Activated CD8-positive, alpha-beta T cell treated with anti-CD3 and anti-CD28 coated beads, Interleukin-2, amount 10 ng/mL, durations not matched to agents 7 days and 5 days (primary cell): ENCODE measurements at places on chromosomes 4 and X.
A peak's percentile ranks its signal among the peaks of the same experiment; 100 is the strongest.

GRCh38 chrX:108696690-108697089 lies 39.7 kb downstream of the IRS4 start:
- no peak for DNase-seq

DNA sequence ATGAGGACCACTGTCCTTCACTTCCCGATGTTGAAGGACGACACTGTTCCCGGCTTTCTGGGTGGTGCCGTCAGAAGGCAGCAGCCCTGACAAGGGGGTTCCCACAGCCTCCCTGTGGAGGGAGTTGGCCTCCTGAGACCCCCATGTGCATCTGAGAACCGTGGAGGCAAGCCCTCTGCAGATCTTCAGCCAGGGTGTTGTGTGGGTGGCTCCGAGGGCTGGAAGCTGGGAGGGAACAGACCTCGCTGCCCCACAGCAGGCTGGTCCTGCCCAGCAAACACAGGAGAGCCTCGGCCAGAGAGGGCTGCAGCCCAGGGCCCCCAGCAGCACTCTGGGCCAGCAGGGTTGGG lies 16.2 kb downstream of the DGKQ start:
- no peak for DNase-seq

DNA sequence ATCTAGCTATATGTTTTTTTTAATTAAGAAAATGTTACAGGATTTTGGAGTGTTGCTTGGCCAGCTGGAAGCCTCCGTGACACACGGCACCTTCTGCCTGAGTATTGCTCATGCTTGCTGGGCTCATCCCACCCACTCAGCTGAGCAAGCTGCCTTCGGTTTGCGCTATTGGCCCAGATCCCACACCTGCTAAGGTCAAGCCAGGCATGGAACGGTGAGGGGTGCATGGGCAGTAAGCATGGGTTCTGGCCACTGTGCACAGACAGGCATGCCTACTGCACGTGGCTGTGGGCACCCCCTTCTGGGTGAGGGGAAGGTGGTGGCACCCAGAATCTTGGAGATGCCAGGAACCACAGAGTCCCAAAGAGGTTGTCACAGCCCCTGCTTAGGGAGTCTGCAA lies 1178.4 kb upstream of the PCDH7 start:
- no peak for DNase-seq

DNA sequence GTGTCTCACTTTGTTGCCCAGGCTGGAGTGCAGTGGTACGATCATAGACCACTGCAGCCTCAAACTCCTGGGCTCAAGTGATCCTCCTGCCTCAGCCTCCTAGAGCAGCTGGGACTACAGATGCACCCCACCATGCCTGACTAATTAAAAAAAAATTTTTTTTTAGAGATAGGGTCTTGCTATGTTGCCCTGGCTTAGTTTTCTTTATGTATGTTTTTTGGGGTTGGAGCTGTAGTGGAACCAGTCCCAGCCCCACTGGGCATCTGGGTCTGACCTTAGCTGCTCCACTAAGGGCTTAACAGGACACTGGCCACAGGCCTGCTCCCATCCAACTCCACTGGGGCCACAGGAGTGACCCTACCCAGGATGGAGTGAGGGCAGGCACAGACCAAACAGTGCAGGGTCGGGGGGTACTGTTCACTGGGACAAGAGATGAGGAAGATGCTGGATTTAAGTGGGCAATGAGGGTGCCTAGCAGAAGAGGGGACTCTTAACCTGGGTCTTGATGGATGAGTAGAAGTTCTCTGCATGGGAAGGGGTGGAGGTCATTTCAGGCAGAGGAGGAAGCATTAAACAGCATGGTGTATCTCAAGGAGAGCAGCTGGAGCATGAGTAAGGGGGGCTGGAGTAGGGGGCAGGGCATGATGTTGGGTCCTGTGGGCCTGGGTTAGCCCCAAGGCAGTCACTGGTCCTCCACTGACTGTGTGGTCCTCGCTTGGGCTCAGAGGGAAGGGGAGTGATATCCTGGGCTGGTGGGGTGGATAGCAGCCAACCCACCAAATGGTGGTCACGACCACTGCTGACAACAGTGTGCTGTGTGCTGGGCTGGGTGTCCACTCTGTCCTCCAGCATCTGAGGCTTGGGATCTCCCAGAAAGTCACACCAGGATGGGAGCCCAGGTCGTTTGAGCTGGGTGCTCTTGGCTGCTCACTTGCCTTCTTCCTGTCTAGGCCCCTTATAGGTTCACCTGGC lies 24.1 kb upstream of the ADD1 start:
- DNase-seq: no peak

- DNase-seq: no peak
Observed at GRCh38 chrX:19602866-19603622, 87.7 kb upstream of the MAP3K15 start.

DNA sequence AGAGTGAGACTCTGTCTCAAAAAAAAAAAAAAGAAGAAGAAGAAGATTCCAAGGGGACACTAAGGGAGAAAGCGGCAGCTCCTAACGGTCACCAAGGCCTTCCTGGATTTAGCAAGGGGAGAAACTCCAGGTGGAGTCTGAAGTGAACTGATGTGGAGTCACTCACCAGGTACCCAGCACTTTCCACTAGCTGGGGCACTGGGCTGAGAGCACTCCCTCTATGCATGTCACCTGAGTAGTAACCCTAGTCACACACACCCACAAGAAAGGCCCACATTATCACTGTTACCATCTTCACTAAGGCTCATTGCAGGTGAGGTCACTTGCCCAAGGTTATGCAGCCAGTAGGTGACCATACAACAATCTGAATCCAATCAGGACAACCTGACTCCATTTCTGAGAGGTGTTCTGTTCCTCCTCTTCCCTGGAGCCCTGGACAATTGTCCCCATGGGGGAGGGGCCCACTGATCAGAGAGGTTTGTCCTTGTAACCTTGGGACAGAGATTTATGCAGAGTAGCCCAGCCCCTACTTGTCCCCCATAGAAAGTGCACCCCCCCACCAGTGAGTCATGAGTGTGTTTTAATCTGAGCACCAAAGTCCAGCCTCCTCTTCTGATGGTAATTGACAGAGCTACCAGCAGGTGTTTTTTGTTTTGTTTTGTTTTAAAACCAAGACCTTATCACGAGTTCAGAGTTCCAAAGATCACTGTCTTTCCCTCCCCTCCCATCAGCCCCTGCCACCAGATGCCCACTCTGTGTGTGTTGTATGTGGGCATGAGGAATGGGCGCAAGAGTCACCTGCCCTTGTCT lies 5.9 kb upstream of the SASH3 start:
- DNase-seq: no peak

DNA sequence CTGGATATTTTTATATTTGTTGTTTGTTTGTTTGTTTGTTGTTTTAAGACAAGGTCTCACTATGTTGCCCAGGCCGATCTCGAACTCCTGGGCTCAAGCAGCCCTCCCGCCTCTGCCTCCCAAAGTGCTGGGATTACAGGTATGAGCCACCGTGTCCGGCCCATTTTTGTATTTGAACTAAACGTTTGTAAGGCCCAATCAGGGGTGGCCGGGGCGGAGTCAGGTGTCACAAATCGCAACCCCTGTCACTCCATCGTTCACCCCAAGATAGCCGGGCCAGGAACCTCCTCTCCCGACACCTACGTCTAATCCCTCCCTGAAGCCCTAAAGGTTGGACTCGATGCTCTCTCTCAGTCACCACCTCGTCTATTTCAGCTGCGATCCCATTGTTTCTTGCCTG lies 722 bp upstream of the EFHC2 start:
- DNase-seq: peak; percentile 77

GRCh38 chr4:40656201-40656863 lies 26.7 kb upstream of the RBM47 start:
- no peak for DNase-seq

GRCh38 chr4:163892417-163892816 lies 397.9 kb downstream of the TMA16 start:
- no peak for DNase-seq

- no peak for DNase-seq
Observed at GRCh38 chr4:31156221-31156620, 436.1 kb downstream of the PCDH7 start.

GRCh38 chr4:55318175-55319129 lies 27.6 kb upstream of the SRD5A3 start:
- no peak for DNase-seq
